ENCODE measurements at places on chromosomes 2 and 18.
A peak's percentile ranks its signal among the peaks of the same experiment; 100 is the strongest.

- peaks cover 14% of the 10 kb centered on the region for H3K4me1 ChIP-seq
- H3K27ac ChIP-seq, result peak overlapping the region; percentile 43
- H3K27me3 ChIP-seq, result no peaks in the 10 kb centered on the region
- no peak for DNase-seq
- H3K4me3 ChIP-seq, result no peak overlapping the region
These were observed 78.5 kb downstream of the MAIP1 start for GRCh38 chr2:200033929-200034328.

- H3K27me3 ChIP-seq, result no peaks in the 10 kb centered on the region
- H3K27ac ChIP-seq, result peak overlapping the region; percentile 82
- H3K4me3 ChIP-seq, result peak overlapping the region; percentile 6
- H3K4me1 ChIP-seq, result peaks cover 19% of the 10 kb centered on the region
These were observed 23.7 kb downstream of the CYP27A1 start for GRCh38 chr2:218805627-218806026.

GRCh38 chr2:43343573-43344304 lies 117.3 kb upstream of the ZFP36L2 start:
- H3K27me3 ChIP-seq, result no peaks in the 10 kb centered on the region
- no peaks in the 10 kb centered on the region for H3K36me3 ChIP-seq
- H3K27ac ChIP-seq, result peak overlapping the region; percentile 89
- peak overlapping the region; percentile 17 for H3K4me3 ChIP-seq

- H3K27ac ChIP-seq, result no peak within 1 kb of the TSS
- H3K36me3 ChIP-seq, result no peaks in the 10 kb centered on the region
- DNase-seq, result no peak
- H3K4me3 ChIP-seq, result peak within 1 kb of the TSS; percentile 56
- peaks cover 12% of the 10 kb centered on the region for H3K4me1 ChIP-seq
These were observed at the start of gene ACOXL for GRCh38 chr2:110732422-110733413. TSS of gene ACOXL (plus strand) at chr2:110732573. CDS start at chr2:110768390, 35,817 bp downstream.

DNA sequence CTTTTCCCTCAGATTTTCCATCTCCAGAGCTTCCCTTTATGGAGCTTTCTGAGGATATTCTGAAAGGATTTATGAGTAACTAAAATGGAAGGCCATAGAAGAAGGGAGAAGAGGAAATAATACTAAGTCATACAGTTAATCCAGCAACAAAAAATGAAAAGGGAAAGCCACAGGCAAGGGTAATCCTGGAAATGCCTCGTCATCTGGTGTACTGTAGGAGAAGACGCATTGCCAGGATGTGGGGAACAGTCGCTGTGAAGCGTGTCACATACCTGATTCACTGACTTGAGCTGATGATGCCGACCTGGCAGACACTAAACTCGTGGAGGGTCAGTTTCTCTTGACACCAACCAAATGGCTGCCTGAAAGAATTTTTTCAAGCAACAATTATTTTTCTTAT lies 34.7 kb upstream of the ALPP start:
- DNase-seq, result no peak

GRCh38 chr2:32752205-32752604 lies 124.4 kb downstream of the TTC27 start:
- peak overlapping the region; percentile 54 for H3K27ac ChIP-seq
- peaks cover 16% of the 10 kb centered on the region for H3K36me3 ChIP-seq
- DNase-seq, result no peak

DNA sequence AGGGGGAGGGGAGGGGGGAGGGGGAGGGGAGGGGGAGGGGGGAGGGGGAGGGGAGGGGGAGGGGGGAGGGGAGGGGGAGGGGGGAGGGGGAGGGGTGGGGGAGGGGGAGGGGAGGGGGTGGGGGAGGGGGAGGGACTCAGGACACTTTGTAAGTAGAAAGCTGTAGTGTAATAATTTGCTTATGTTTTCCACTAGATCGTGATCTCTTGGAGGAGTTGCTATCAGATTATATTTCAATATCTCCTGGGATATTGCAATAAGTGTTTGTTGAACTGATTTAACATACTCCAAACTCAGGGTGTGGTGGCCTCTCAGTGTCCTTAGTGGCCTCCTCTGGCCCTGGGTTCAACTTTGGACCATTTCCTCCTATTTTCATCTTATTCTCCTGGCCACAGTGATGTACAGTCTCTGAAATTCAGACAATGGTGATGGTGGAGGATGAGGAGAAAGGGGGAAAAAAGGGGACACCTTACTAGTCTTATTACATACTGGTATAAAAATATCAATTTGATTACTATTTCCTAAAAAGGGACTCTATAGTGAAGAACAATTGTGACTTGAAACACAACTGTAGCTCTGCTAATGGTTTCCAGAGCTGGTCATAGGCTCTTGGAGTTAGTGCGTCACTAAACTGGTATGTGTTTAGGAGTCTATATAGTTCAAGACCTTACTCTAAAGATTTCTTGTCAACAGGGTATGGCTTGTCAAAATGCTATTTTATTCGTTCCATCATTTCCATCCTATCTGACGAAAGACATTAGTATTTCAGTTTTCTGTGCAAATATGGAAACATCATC lies 89.6 kb downstream of the DDX1 start:
- no peak for DNase-seq
- H3K4me3 ChIP-seq, result no peak overlapping the region
- no peaks in the 10 kb centered on the region for H3K36me3 ChIP-seq
- H3K4me1 ChIP-seq, result no peaks in the 10 kb centered on the region

DNA sequence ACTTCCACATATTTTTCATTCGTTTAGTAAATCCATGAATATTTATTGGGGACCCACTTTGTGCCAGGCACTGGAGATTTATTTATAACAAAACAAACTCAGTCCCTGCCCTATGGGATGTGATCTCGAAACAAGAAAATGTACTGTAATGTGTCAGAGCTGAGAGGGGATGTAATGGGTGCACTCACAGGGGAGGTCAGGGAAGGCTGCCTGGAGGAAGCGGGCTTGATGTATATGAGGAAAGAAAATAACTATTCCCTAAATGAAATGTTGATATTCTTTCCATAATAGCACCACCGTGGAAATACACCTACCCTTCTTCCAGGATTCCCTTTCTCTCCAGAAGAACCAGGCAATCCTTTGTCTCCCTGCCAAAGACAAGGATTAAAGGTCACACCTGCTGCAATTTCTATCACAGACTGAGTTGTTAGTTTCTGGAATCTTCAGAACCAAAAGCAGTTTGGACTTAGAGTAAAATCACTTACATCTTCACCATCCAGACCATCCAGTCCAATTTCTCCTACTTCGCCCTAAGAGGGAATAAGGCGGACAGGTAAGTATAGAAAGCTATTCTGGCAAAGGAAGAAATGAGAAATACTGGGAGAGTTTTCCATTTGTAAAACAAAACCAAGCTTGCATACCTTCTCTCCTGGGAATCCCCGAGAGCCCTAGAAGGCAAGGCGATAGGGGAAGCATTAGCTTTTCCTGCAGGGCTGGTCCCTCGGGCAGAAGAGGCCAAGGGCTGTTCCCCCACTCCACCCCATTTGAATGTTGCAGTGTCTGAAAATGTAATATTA lies 55.0 kb downstream of the COL6A3 start:
- peaks cover 12% of the 10 kb centered on the region for H3K36me3 ChIP-seq
- DNase-seq, result no peak
- H3K27ac ChIP-seq, result peak overlapping the region; percentile 65
- peaks cover 25% of the 10 kb centered on the region for H3K4me1 ChIP-seq
- H3K4me3 ChIP-seq, result no peak overlapping the region
- peaks cover 40% of the 10 kb centered on the region for H3K27me3 ChIP-seq

- H3K4me3 ChIP-seq, result no peak overlapping the region
- DNase-seq, result no peak
- H3K27me3 ChIP-seq, result no peaks in the 10 kb centered on the region
- H3K4me1 ChIP-seq, result no peaks in the 10 kb centered on the region
These were observed 726.4 kb upstream of the CDH2 start for GRCh38 chr18:28903306-28903705.

- no peaks in the 10 kb centered on the region for H3K36me3 ChIP-seq
- no peak overlapping the region for H3K4me3 ChIP-seq
- no peaks in the 10 kb centered on the region for H3K27me3 ChIP-seq
- no peaks in the 10 kb centered on the region for H3K4me1 ChIP-seq
These were observed 276.1 kb downstream of the RIT2 start for GRCh38 chr18:42839408-42839807.

DNA sequence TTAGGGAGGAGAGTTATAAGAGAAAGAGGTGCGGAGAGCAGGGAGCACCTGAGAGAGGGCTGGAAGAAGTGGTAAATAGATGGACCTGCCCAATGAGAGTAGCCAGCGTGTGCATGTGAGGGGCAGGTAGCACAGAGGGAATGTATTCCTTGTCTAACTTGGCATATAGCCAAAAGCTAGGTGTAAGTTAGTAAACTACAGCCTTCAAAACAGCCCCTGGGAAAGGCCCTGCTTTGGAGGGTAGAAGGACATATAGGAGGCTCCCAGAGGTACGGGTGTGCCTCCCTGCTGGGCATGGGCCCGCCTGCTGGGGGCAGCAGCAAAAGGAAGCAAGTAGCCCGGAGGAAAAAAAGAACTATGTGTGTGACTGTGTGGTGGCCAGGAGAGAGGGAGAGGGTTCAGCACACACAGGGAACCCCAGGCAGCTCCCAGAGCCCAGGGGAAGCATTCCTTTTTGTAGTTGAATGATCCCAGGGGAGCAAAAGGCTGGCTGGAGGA lies 48.0 kb downstream of the TCF7L1 start:
- no peaks in the 10 kb centered on the region for H3K27me3 ChIP-seq
- no peak for DNase-seq
- H3K4me1 ChIP-seq, result peaks cover 66% of the 10 kb centered on the region
- H3K27ac ChIP-seq, result no peak overlapping the region

DNA sequence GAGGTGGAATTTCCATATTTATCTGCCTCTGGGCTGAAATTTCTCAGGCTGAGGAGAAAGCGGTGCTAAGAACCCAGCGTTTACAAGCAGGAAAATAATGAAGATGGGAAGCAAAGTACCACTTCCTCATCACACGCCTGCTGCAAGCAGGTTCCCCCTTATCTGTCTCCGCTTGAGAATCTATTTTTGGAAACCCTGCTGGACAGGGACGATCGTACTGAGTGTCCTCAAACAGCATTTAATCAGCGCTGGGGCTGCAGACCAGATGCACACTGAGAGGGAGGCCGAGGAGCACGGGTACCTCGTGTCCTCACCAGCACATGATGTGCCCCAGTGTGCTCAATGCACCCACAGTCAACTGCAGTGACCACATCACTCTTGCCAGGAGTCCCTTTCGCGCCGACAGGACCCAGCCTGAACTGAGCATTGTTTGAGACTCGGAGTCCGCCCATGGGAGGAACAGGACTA lies 160.4 kb downstream of the HDAC4 start:
- H3K27ac ChIP-seq, result peak overlapping the region; percentile 90
- peak overlapping the region; percentile 48 for H3K4me3 ChIP-seq
- no peaks in the 10 kb centered on the region for H3K36me3 ChIP-seq
- peak; percentile 75 for DNase-seq
- H3K4me1 ChIP-seq, result peaks cover 51% of the 10 kb centered on the region
- H3K27me3 ChIP-seq, result no peaks in the 10 kb centered on the region

- H3K4me1 ChIP-seq, result no peaks in the 10 kb centered on the region
- no peaks in the 10 kb centered on the region for H3K27me3 ChIP-seq
- no peak for DNase-seq
These were observed 217.6 kb upstream of the FOSL2 start for GRCh38 chr2:28175028-28175427.

DNA sequence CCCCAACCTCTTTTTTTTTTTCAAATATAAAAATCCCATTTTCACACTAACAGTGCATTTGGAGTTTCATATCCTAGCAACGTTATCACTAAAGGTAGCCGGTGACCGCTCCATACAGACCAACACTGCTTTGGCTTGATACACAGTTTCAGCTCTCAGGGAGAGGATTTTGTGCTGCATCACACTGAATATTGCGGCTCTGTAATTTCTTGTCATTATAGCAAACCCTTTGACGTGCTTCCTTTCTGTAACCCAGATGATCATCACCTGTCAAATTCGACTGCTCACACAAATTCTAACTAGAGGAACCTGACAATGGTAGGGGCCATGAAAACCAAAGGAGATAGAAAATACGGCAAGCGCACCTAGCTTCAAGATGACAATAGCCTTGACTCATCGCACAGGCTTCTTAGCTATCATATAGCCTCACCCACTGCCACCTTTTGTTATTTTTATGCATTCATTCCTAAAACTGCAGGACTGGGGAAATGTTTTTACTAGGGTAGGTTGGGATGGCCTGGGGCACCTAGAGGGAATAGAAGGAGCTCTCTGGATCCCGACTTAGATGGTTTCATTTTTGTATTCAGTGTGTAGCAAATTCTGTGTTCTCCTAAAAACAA lies 582.9 kb upstream of the PIK3C3 start:
- no peaks in the 10 kb centered on the region for H3K4me1 ChIP-seq
- no peaks in the 10 kb centered on the region for H3K27me3 ChIP-seq
- H3K4me3 ChIP-seq, result no peak overlapping the region
- no peak for DNase-seq
- no peak overlapping the region for H3K27ac ChIP-seq
- H3K36me3 ChIP-seq, result no peaks in the 10 kb centered on the region

DNA sequence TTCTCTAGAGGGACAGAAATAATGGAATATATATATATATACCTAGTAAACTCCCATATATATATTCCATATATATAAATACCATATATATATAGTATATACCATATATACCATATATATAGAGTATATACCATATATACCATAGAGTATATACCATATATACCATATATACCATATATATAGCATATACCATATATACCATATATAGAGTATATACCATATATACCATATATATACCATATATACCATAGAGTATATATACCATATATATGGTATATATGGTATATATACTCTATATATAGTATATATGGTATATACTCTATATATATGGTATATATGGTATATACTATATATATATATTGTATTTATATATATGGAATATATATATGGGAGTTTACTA lies 62.0 kb upstream of the CAVIN2 start:
- no peaks in the 10 kb centered on the region for H3K27me3 ChIP-seq
- peaks cover 11% of the 10 kb centered on the region for H3K4me1 ChIP-seq
- no peaks in the 10 kb centered on the region for H3K36me3 ChIP-seq
- DNase-seq, result no peak

- no peak for DNase-seq
- peak overlapping the region; percentile 51 for H3K27ac ChIP-seq
- peaks cover 16% of the 10 kb centered on the region for H3K4me1 ChIP-seq
- no peaks in the 10 kb centered on the region for H3K36me3 ChIP-seq
- H3K27me3 ChIP-seq, result peaks cover 31% of the 10 kb centered on the region
- no peak overlapping the region for H3K4me3 ChIP-seq
These were observed 33.3 kb downstream of the CNGA3 start for GRCh38 chr2:98379311-98380202.

Data from left ventricle myocardium inferior (tissue), 1 donor.